Osteoblast (primary cell): ENCODE measurements at places on chromosomes 4 and X. TPM values are rescaled to one million over a fixed set of nuclear protein-coding genes. Genes with fewer than 3 reads are reported as not detected.

The TACR3 gene
- total RNA-seq = not detected in 2 replicates

The CCKAR gene
- total RNA-seq = 0.59 and 2.5 TPM in 2 replicates

The FUNDC1 gene
- total RNA-seq = 10.9 and 13.3 TPM in 2 replicates

The MAGEA10 gene
- total RNA-seq = not detected in 2 replicates

The FGB gene
- total RNA-seq = not detected in 2 replicates

The MAGEA9B gene
- not detected in 2 replicates for total RNA-seq

The SSX3 gene
- total RNA-seq = not detected in 2 replicates

The CXCL8 gene
- total RNA-seq = 1.5 and 5.8 TPM in 2 replicates

The TBC1D9 gene
- 19.4 and 19.5 TPM in 2 replicates for total RNA-seq

The TBC1D8B gene
- 12.3 and 14.7 TPM in 2 replicates for total RNA-seq

The P2RY4 gene
- total RNA-seq = under 0.01 and 0.29 TPM in 2 replicates

The ZDHHC15 gene
- 0.59 and 1.1 TPM in 2 replicates for total RNA-seq
